ENCODE measurements at places on chromosomes 4 and X. TPM values are rescaled to one million over a fixed set of nuclear protein-coding genes. Genes with fewer than 3 reads are reported as not detected.

REELD1 gene
- 0.36 TPM for total RNA-seq

ADGRG2 gene
- total RNA-seq, result under 0.01 TPM

MAGEC3 gene
- total RNA-seq, result not detected

SMIM10L2A gene
- 2.7 TPM for total RNA-seq

TCEAL6 gene
- not detected for total RNA-seq

RASSF6 gene
- total RNA-seq, result 10.6 TPM

POU3F4 gene
- not detected for total RNA-seq

HTR2C gene
- not detected for total RNA-seq

MSX1 gene
- 3.8 TPM for total RNA-seq

PCDH10 gene
- under 0.01 TPM for total RNA-seq

HSFX3 gene
- total RNA-seq, result not detected

PF4V1 gene
- not detected for total RNA-seq

RTL9 gene
- total RNA-seq, result under 0.01 TPM

PCDH19 gene
- 0.21 TPM for total RNA-seq

CXCL1 gene
- 88.6 TPM for total RNA-seq

MAGEA2B gene
- total RNA-seq, result not detected

AREG gene
- 714 TPM for total RNA-seq

DNAAF6 gene
- total RNA-seq, result not detected

F8A3 gene
- total RNA-seq, result 0.34 TPM

TAF7L gene
- under 0.01 TPM for total RNA-seq

ZNF718 gene
- 11.6 TPM for total RNA-seq

NAP1L5 gene
- total RNA-seq, result 1.7 TPM

EFHC2 gene
- 0.36 TPM for total RNA-seq

GLRA2 gene
- total RNA-seq, result not detected

UGT2B17 gene
- under 0.01 TPM for total RNA-seq

PAGE5 gene
- not detected for total RNA-seq

ARHGAP4 gene
- total RNA-seq, result 1.4 TPM

HERC5 gene
- total RNA-seq, result 1.1 TPM

TET2 gene
- total RNA-seq, result 11.3 TPM

HGFAC gene
- total RNA-seq, result 0.21 TPM

PTTG2 gene
- total RNA-seq, result not detected

MTMR8 gene
- total RNA-seq, result 1.1 TPM

TMSB15B gene
- 0.34 TPM for total RNA-seq

TREX2 gene
- 0.64 TPM for total RNA-seq

COX7B2 gene
- total RNA-seq, result not detected

SPP1 gene
- not detected for total RNA-seq

CYLC1 gene
- not detected for total RNA-seq

NXF2 gene
- not detected for total RNA-seq

TRO gene
- total RNA-seq, result 0.14 TPM

ZNF157 gene
- total RNA-seq, result 0.07 TPM

MAGEA2 gene
- not detected for total RNA-seq

POLA1 gene
- total RNA-seq, result 7.5 TPM

MAPK10 gene
- total RNA-seq, result 7.9 TPM

TNIP3 gene
- not detected for total RNA-seq

SUPT20HL2 gene
- total RNA-seq, result not detected

SLC34A2 gene
- under 0.01 TPM for total RNA-seq

AMBN gene
- not detected for total RNA-seq

DCAF8L2 gene
- total RNA-seq, result not detected

RENBP gene
- total RNA-seq, result 3.6 TPM

PNCK gene
- total RNA-seq, result 2.5 TPM

SLC16A2 gene
- total RNA-seq, result 2.1 TPM

MID1 gene
- total RNA-seq, result 13.3 TPM

GCNA gene
- 1.9 TPM for total RNA-seq

SMARCA1 gene
- 27.0 TPM for total RNA-seq

RBMXL3 gene
- total RNA-seq, result not detected

DRP2 gene
- total RNA-seq, result under 0.01 TPM

GYG2 gene
- 0.36 TPM for total RNA-seq

HHIP gene
- total RNA-seq, result under 0.01 TPM

FHIP1A gene
- 53.2 TPM for total RNA-seq

All from nasal cavity respiratory epithelium epithelial cell of viscerocranial mucosa (primary cell).